ENCODE measurements at places on chromosomes 4 and X.

DNA sequence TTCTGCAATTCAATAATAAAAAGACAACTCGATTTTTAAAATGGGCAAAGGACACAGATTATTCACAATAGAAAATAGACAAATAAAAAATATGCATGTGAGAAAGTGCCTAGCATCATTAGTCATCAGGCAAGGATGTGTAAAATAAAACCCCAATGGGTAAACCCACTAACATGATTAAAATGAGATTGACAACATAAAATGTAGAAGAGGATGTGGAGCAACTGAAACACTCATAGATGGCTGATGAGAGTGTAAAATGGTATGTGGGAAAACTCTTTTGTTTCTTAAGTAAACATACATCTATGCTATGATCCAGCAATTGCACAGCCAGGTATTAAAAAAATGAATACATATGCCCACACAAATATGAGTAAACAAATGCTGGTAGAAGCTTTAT lies 177.6 kb downstream of the IQCM start:
- no peak for DNase-seq

DNA sequence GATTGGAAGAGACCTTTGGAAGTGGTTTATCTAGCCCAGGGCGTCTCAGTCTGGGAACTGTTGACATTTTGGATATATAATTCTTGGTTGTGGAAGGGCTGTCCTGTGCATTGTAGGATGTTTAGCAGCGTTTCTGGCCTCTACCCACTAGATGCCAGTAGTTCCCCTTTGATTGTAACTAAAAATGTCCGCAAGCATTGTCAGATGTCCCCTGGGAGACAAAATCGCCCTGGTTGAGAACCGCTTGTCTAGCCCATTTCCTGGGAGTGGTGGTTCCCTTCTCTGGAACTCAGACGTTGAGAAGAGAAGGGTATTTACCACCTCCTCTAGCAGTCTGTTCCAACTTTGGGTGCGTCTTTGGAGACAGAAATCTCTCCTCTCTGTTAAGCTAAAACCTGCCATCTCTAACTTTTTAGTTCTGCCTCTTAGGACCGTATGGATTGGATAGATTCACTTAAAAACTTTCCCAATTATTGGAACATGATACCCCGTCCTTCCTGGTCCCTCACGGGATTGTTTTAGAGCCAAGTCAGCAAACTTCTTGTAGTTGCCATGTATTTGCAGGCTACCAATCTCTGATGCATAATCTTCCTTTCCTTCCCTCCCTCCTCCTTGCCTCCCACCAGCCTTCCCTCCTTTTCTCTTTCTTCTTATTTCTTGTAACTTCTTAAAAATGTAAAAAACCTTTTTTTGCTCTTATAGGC lies 13.9 kb downstream of the TMEM165 start:
- no peak for DNase-seq

- no peak for DNase-seq
Observed at GRCh38 chrX:13091111-13091765, 46.8 kb upstream of the FAM9C start.

DNA sequence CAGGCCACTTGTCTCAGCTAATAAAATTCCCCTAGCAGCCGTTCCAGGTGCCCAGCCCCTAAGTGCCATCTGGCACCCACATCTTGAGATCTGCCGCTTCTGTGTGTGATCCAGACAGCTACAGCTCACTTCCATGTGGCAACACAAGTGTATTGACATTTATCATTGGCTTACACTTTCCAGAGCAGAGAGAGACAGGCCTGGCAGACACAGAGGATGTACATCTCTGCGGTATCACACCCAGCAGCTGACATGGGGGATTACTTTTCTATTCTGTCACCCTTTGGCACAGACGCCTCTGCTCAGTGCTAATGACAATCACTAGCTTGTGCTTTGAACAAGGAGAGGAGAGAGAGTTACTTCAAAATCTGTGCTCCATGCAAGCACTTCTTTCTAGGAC lies 195.9 kb downstream of the KDR start:
- no peak for DNase-seq

DNA sequence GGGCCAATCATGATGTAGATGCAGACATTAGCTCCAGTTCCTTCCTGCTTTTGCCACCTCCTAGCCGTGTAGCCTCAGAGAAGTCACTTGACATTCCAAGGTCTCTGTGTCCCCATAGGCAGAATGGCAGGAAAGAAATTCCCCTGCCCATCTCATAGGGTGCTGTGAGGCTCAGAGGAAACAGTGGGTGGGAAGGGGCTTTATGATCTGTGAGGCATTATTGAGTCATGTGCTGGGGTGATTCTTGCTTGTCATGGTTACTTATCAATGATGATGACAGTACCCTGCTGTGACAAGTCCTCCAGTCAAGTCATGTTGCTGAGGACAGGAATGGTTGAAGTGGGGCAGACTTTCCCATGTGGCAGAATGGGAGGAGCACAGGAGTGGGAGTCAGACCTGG lies 63.7 kb downstream of the MSX1 start:
- DNase-seq, result no peak

GRCh38 chr4:177005674-177006230 lies 213.0 kb upstream of the VEGFC start:
- no peak for DNase-seq

GRCh38 chr4:17778431-17778830 lies 3.0 kb downstream of the FAM184B start:
- DNase-seq, result no peak

GRCh38 chr4:170128219-170128804 lies 38.6 kb upstream of the AADAT start:
- no peak for DNase-seq

DNA sequence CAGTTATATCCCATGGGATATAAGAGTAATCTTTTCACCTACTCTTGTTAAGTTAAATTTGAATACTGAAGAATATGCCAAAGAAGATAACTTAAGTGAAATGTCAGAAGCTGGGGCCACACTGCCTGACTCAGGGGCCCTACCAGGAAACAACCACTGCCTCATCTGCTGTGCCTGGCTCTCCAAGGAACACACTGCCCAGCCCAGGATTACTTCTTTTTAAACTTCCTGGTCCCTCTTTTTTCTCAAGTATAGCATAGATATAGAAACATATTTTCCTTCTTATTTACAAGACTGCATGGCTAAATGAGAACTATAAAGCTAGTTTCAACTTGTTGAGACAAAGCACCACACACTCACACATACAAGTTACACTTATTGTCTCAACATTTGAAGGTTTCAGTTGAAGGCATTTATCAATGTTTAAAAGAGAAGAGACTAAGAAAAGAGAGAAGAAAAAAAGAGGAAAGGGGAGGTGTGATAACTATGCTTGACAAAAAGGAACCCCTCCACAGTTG lies 45.2 kb downstream of the MAML3 start:
- no peak for DNase-seq

GRCh38 chrX:40988100-40988499 lies 97.1 kb upstream of the USP9X start:
- no peak for DNase-seq

GRCh38 chrX:471281-471680 lies 84.6 kb upstream of the PPP2R3B start:
- DNase-seq, result no peak

DNA sequence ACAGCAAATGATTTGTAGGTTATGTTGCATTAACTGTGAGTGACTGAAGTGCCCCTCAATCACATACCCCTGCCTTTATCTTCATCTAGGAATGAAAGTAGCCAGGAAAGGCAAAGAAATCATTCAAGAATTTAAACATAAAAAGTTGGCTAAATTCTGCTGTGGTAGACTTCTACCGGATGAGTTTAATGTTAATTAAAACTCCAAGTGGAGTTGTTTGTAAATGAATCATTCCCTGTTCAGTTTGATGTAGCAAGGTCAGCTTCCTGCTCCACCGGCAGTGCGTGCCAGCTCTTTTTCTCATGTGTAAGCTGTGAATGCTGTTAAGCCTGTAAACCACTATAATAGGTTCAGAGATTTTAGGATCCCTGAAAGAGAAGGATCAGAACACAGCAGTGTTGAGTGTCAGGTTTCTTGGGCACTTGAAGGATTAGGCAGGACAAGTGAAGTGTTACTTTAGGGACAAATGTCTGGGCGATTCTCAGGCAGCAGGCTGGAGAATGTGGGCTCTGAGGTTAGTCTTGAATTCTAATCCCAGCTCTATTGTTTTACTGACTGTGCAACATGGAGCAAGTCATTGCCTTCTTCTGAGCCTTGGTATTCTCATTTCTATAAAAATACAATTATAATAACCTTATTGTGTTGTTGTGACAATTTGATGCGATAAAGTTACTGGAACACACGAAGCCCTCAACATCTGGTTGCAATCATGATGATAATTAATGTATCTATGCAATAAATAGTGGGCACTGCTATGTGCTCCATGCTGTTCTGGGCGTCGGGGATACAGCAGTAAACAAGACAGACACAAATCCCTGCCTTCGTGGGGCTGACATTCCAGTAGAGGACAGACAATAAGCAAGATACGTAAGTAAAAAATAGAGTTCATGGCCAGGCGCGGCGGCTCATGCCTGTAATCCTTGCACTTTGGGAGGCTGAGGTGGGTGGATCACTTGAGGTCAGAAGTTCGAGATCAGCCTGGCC lies 112.0 kb downstream of the SHROOM3 start:
- DNase-seq, result no peak

- no peak for DNase-seq
Observed at GRCh38 chr4:101451086-101451485, 103.8 kb upstream of the PPP3CA start.

- no peak for DNase-seq
Observed at GRCh38 chrX:85223359-85223758, 20.2 kb downstream of the SATL1 start.

- DNase-seq, result no peak
Observed at GRCh38 chr4:125123570-125124109, 191.1 kb upstream of the FAT4 start.

DNA sequence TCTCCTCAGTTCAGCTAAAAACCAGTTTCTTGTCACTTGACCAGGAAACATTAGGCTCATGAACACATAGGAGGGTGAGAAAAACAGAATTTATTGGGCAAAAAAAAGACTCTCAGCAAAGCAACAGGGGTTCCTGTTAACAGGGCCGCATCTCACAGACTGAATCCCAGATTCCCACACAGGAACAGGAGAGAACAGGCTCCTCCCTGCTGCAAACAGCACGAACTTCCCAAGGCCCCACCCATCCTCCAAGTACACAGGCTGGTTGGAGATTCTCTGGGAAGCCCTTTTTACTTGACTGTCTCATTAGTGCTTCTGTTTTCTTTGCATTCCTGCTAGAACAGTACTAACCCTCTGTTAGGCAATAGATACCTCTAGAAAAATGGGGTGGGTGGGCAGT lies 52.4 kb upstream of the IL21 start:
- no peak for DNase-seq

GRCh38 chr4:80568891-80569290 lies 233.4 kb downstream of the CFAP299 start:
- no peak for DNase-seq

DNA sequence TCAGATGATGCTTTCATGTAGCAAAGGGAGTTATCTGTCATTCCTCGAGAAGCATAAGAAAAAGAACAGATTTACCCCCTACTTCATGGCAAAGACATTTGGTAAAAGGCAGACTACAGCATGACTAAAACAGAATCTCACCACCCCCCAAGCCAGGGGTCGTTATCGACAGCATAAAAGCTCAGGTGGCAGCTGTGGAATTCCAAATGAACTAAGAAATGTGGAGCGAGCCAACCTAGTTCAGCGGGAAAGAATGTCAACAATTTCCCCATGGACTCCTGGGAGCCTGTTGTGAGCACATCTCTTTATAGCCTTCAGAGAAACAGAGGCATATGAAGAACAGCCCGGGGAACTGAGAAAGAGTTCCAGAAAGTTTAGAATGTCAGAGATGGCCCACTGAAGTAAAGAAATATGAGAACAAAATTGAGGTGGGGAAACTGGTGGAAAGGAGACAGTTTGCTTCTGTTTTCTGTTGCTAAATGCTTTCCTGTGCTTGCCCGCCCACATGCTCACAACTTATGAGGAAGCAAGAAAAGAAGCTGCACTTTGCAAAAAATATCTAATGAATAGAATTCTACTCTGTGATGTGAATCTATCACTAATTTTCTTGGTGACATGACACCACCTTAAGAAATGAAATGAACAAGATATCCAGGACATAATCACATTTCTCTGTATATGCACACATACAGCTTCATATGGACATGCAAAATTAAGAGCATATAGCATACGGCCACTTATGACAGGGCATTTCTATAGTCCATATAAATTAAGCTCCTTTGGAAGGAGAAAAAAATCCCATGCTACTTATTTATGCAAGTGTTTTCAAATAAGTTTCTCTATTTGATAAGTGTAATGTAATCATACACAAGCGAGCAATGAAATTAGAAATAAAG lies 135.3 kb upstream of the MID1 start:
- no peak for DNase-seq

DNA sequence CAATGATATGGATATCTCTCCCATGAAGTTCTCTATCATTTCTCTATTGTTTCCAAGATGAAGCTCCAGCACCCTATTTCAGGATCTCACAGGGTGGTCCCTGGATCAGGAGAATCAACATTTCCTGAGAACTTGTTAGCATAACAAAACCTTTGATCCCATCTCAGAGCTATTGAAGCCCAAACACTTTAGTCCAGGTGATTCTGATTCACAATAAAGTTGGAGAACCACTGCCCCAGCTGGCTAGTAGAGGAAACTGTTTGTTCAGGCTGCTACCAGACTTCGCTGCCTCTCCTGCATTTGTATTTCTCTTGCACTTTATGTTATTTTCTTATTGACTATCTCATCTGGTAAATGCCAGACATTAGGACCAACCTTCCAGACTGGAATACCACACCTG lies 65.4 kb downstream of the CEP44 start:
- DNase-seq, result no peak

GRCh38 chr4:165190591-165191347 lies 16.6 kb upstream of the KLHL2 start:
- DNase-seq, result no peak

GRCh38 chr4:31081366-31081765 lies 361.2 kb downstream of the PCDH7 start:
- no peak for DNase-seq

DNA sequence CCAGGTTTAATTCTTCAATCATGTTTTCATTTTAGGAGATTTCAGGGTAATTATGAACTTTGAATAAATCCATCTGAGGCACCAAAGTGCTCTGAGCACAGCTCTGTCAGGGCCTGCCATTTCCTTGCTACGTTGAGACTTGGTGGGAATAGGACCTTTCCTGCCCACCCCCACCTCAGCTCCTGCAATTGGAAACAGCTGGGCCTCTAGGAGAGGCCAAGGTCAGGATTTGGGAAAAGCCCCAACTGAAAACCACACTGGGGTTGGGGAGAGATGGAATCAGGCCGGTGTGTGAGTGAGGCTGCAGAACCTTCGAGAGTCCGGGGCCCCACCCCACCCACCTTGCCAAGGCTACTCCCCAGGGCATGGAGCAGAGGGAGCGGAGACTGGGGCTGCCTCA lies 212.7 kb upstream of the BCOR start:
- DNase-seq, result no peak

GRCh38 chrX:120125444-120125843 lies 9.7 kb upstream of the RHOXF1 start:
- DNase-seq, result no peak
